NCI-H1092 (cell line): ENCODE measurements at places on chromosomes 1 and 21.
A peak's percentile ranks its signal among the peaks of the same experiment; 100 is the strongest.

GRCh38 chr1:212452323-212453155, 19.8 kb downstream of the NENF start:
- no peak for DNase-seq

- DNase-seq = no peak
These were observed 464.5 kb downstream of the MATN1 start for GRCh38 chr1:30258876-30259275.

DNA sequence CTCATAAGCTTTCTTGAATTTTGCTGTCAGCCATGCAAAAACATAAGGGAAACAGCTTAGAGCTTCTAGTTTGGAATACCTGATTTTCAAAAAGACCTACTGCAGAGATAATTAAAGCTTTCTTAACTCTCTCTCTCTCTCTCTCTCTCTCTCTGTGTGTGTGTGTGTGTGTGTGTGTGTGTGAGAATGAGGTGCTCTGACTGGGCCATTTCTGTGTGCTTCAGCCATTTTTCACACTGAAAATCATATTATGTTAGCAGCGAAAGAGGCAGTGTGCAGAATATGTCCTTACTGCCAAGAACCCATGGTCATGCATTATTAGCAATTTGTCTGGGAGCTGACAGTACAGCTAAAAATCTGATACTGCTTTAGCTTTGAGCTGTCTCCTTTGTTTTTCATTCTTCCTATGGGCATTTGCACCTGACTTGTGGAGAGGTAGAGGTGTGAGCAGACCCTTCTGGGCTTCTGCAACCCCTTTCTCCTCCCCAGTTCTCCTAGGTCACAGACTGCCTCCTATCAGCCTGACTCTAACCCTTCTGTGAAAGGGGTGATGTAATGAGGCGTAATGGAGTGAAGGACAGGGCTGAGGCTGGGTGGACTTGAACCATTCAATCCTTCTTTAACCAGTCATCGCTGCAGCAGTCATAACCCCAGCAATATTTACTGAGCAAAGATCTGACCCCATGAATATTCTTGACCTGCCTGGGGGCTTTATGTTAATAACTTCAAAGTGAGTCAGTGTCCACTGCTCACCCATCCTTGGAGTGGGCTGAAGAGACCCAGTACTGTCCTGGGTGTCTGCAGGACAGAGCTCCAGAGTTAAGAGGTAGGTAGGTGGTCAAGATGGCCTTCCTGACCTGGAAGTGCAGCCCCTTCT, 61.2 kb downstream of the SYT6 start:
- DNase-seq = no peak

GRCh38 chr1:53024117-53024516, 37.9 kb upstream of the PODN start:
- no peak for DNase-seq

DNA sequence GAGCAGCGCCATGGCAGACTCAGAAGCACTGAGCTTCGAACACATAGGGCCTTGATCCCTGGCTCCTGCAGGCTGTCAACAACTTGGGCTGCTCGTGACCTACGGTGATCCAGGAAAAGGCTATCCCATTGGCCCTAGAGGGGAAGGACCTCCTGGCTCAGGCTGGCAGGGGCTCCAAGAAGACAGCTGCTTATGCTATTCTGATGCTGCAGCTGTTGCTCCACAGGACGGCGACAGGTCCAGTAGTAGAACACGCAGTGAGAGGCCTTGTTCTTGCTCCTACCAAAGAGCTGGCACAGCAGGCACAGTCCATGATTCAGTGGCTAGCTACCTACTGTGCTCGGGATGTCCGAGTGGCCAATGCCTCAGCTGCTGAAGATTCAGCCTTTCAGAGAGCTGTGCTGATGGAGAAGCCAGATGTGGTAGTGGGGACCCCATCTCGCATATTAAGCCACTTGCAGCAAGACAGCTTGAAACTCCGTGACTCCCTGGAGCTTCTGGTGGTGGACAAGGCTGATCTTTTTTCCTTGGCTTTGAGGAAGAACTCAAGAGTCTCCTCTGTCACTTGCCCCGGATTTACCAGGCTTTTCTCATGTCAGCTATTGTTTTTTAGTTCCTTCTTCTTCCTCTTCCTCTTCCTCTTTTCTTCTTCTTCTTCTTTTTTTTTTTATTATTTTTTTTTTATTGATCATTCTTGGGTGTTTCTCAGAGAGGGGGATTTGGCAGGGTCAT, 18.9 kb downstream of the ITLN2 start:
- no peak for DNase-seq

DNA sequence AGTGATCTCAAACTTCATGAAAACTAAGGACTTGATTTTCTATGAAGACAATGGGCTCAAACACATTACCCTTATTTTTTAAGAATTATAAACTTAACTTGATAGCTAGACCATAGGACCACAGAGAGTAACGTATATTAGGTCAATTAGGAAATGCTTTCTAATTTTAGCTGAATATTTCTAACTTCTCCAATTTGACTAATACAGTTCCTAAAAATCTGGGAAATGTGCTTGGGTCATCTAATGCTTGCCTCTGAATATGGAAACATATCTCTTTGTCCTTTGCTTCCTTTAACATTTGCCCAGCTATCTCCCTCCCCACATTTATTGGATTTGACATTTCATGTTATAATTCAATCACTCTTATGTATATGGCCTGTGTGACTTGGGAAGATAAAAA, 141.4 kb downstream of the LHX8 start:
- DNase-seq = no peak

- DNase-seq = no peak
These were observed 49.2 kb upstream of the POFUT2 start for GRCh38 chr21:45336870-45337269.

DNA sequence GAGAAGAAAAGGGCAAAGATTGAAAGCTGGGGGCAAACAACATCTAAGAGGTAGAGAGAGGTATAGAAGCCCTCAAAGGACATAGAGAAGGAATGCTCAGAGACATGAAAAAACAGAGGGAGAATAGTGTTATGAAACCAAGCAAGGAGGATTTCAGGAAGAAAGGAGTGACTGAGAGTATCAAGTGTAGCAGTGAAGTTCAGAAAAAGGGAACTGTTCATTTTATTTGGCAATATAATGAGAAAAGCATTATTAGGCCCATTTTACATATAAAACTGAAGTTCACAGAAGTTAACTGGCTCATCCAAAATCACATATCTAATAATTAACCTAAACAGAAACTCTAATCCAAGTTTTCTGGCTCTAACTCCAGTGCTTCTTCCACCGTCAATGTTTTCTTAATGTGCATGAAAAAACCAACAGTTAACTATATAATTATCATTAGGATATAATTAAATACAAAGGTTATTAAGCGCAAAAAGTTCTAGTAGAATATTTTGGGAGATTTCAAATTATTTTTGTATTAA, 17.7 kb downstream of the NEXN start:
- no peak for DNase-seq

GRCh38 chr1:234044079-234044478, 139.6 kb downstream of the SLC35F3 start:
- no peak for DNase-seq

DNA sequence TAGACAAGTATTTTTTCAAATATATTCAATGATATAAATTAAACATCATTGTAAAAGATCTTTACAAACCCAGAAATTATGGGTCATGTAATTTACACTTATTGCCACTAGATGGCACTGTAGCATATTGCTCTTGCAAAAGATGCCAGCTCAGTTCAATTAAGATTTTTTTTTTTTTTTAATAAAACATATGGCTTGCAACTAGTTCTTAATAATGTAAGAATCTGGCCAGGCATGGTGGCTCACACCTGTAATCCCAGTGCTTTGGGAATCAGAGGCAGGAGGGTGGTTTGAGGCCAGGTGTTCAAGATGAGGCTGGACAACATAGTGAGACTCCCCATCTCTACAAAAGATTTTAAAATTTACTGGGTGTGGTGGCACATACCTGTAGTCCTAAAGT, 49.4 kb upstream of the DESI2 start:
- DNase-seq = peak; percentile 12

DNA sequence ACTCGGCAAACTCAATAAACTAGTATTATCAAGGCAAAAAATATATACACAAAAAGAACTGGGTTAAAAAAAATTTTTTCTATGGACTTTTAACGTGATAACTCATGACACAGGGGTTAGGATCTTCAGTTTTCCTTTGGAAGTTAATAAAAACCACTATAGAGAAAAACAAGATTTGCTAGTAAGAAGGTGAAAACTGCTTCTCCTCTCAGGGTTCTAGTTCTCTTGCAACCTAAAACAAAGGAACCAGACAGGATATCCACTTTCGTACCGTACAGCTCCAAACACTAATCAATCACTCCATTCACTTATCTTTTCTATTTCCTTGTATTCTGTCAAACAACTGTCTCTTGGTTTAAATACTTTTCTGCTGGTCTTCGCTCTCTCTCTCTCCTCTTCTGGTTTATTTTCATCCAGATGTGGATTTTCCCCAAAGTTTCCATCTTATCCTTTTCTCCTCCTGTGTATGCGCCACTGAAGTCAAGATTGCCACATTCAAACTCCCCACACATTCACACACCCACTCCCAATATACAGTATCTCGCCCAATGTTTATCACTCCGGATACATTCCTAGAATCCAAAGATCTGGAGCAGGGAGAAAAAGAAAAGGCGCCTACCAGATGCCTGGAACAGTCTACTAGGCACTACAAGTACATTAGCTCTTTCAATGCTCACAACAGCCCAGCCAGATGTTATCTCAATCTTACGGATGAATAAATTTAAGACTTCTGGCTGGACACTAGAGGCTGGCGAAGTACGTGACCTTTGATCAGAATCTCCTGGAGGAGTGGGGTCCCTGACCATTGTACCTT, 775 bp upstream of the PRPF38B start:
- DNase-seq = no peak

DNA sequence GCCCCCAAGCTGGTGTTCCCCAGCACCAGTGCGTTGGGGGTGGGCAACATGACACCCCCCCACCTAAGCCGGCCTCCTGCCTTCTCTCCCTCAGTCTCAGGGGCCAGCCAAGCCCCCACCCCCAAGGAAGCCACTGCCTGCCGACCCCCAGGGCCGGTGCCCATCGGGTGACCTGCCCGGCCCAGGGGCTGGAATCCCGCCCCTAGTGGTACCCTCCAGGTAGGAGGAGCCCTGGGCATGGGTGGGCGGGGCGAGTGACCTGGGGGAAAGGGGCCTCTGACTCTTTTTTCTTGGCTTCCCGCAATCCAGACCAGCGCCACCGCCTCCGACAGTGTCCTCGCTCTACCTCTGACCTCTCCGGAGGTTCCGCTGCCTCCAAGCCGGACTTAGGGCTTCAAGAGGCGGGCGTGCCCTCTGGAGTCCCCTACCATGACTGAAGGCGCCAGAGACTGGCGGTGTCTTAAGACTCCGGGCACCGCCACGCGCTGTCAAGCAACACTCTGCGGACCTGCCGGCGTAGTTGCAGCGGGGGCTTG, 1.3 kb upstream of the EFNA4 start:
- no peak for DNase-seq

DNA sequence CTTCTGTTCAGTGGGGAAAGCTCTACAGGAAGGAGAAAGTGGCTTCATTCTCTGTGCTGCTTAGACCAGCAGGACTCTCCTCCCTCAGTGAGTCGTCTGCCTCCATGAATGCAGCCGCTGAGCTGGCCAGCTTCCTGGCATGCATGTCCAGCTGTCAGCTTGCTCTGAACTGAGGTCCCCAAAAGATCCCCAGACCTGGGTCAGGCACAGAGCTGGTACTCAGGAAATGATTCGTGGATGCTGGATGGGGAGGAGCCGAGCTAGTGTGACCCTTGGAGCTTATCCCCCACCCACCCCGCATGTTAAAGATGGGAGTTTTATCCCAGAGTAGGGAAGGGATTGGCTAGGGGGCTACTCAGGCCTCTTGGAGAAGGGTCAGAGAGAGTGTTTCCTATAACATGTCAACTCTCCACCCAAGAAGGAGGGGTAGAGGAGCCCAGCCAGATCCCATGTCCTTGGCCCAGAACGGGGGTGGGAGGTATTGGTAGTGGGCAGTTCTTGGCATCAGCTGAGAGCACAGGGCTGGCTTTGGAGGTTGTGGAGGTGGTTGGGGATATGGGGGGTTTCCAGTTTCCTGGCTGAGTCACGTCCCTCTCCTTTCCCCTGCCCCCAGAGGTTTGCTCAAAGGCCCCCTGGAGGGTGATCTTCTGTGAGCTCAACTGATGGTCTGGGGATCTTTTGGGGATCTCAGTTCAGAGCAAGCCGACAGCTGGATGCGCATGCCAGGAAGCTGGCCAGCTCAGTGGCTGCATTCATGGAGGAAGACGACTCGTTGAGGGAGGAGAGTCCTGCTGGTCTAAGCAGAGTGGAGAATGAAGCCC, 110.1 kb downstream of the FOXD2 start:
- no peak for DNase-seq

DNA sequence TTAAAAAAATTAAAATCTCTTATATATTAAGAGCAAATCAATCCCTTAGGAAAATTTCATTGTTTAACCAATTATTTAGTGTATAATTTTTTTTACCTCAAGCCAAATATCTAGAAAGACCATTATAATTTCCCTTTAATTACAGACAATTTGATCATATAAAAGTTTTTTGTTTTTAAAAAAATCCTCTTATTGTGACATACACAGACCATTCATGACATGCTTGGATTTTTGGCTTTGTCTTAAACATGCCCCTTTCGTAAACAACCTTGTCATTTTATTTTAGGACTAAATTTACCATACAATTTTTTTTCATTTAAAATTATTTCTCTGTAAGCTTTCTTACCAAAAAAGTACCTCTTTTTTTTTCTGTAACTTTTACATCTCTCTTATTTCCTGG, 14.2 kb upstream of the CYP4B1 start:
- no peak for DNase-seq

- DNase-seq = no peak
These were observed 4.5 kb upstream of the IL10RB start for GRCh38 chr21:33261635-33262034.

DNA sequence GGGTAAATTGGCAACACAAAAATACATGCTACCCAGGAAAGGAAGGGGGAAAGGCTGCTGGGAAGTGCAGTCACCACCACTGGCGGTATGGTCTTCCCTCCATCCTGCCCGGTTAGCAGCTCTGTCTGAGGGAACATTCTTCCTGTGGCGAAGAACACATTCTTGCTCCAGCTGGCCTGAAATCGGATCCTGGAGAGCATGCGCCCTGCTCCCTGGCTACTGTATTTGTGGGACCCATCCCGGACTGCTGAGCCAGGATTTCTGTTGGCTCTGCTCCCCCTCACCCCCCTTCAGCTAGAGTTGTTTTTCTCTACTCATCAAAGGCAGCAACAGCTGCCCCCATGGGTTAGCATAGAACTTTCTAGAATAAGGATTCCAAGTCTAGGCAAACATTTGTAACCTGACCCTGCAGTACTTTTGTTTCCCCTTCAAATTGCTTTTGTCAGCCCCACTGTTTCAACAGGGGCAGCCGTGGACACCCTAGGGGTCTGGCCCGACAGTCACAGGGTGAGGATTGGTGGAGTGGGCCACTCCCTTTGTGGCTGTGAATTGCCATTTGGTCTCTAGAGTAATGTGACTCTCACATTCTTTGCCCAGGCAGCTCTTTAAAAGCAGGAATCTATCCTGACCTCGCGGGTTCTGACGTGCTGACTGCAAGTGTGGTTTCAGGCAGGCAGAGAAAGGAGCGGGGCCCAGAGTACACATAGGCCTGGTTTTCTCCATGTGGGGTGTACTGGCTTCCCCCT, 157.7 kb downstream of the TOMM20 start:
- peak; percentile 78 for DNase-seq

- no peak for DNase-seq
These were observed 143.7 kb downstream of the KCNT2 start for GRCh38 chr1:196464480-196464941.
